ENCODE measurements at places on chromosomes 7 and 10. TPM values are rescaled to one million over a fixed set of nuclear protein-coding genes. Genes with fewer than 3 reads are reported as not detected.

DNA sequence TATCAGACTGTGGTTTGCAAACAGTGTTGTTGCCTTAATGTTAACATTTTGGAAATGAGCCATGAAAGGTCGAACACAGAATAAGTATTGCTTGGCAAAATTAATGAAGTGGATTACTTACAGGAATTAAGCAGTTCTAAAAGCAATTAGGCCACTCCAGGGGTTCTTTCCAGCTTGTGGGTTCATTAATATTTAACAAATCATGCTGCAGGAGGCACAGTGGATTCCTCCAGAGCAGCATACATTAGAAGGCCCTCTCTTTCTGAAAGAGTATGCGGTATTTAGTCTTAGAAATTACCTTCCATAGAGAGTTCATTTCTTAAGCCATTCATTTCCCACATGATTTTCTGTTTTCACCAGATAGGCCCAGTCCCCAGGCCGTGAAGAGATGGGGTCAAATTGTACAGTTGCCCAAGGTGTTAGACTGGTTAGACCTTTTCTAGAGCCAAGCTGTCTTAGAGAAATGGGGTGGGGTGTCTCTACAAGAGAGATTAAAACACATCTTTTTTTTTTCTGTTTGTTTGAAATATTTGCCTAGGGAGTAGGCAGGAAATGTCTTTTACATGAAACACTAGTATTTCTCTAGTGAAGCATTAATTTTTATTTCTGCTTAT lies 40.0 kb upstream of the AGR3 start:
- H3K36me3 ChIP-seq: no peaks in the 10 kb centered on the region
- H3K4me1 ChIP-seq: peaks cover 8% of the 10 kb centered on the region
- H3K27me3 ChIP-seq: no peaks in the 10 kb centered on the region
- peak; percentile 25 for DNase-seq

GRCh38 chr10:70292004-70292403 lies 8.2 kb upstream of the NPFFR1 start:
- H3K27ac ChIP-seq: no peak overlapping the region
- no peaks in the 10 kb centered on the region for H3K36me3 ChIP-seq
- no peak overlapping the region for H3K4me3 ChIP-seq
- H3K27me3 ChIP-seq: no peaks in the 10 kb centered on the region
- H3K4me1 ChIP-seq: peaks cover 13% of the 10 kb centered on the region
- peak; percentile 40 for DNase-seq

DNA sequence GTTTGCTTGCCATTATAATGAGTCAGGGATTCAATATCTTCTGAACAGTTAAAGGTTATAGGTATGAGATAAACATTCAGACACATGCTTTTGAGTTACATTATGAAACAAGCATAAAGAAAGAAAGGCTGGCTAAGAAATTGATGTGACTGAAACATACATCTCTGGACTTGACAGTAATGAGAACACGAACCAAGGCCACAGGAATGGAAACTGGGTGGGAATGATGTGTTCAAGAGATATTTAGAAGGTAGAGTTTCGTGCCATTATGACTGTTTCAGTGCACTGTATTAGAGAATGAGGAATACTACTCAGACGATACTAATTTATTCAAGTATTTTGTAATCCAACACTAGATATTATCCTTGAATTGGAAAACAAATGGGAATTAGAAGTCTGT lies 332.1 kb upstream of the MAGI2 start:
- no peak overlapping the region for H3K4me3 ChIP-seq
- no peak overlapping the region for H3K27ac ChIP-seq
- H3K4me1 ChIP-seq: no peaks in the 10 kb centered on the region
- H3K36me3 ChIP-seq: no peaks in the 10 kb centered on the region

DNA sequence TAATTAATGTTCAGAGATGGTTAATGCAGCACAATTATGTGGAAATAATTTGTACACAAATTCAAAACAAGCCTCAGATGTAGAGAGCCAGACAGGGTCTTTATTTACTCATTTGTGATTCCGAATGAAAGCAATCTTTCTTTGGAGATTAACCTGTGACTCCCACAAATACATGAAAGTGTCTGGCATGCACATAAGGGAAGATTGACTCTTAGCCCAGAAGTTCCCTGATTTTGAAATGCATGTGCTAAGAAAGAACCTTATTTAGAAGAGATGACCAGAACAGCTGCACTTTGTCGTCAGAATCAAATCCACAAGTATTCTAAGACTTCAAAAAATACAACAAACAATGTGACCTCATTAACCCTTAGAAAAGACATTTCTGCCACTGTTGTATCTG lies 45.1 kb downstream of the RNLS start:
- DNase-seq: peak; percentile 93
- no peaks in the 10 kb centered on the region for H3K4me1 ChIP-seq
- H3K36me3 ChIP-seq: no peaks in the 10 kb centered on the region

GRCh38 chr10:33291053-33291592 lies 43.3 kb downstream of the NRP1 start:
- no peaks in the 10 kb centered on the region for H3K27me3 ChIP-seq
- H3K36me3 ChIP-seq: peaks cover 15% of the 10 kb centered on the region
- peaks cover 29% of the 10 kb centered on the region for H3K4me1 ChIP-seq
- H3K27ac ChIP-seq: peak overlapping the region; percentile 84
- peak; percentile 93 for DNase-seq
- peak overlapping the region; percentile 20 for H3K4me3 ChIP-seq

GRCh38 chr7:21966271-21966670 lies 20.6 kb upstream of the CDCA7L start:
- no peak overlapping the region for H3K27ac ChIP-seq
- H3K4me1 ChIP-seq: peaks cover under 1% of the 10 kb centered on the region
- no peak for DNase-seq
- no peak overlapping the region for H3K4me3 ChIP-seq
- H3K27me3 ChIP-seq: no peaks in the 10 kb centered on the region
- H3K36me3 ChIP-seq: no peaks in the 10 kb centered on the region

DNA sequence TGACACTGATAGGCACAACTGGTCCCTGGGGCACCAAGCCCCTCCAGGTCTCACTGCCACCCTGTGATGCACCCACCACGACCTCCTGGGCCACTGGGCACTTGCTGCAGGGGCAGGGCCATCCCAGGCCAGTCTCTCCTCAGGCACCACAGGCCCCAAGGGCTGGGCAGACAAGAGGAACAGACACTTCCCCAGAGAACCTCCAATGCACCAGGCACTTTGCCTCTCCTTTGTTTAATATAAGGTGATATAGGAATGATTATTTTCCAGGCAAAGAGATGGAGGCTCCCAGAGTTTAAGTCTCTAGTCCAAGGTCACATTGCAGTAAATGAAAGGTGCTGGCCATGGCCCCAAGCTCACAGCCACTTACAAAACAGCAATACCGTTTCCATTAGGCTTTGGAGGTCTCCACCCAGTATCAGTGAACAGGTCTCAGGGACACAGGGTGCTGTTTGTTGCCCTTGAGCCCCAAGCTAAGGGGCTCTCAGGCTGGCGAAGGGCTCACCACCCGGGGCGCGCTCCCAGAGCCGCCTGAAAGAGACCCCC lies 4.5 kb downstream of the DEPP1 start:
- H3K27ac ChIP-seq: no peak overlapping the region
- no peaks in the 10 kb centered on the region for H3K36me3 ChIP-seq
- peaks cover 36% of the 10 kb centered on the region for H3K4me1 ChIP-seq
- peak overlapping the region; percentile 57 for H3K4me3 ChIP-seq
- H3K27me3 ChIP-seq: no peaks in the 10 kb centered on the region
- no peak for DNase-seq

DNA sequence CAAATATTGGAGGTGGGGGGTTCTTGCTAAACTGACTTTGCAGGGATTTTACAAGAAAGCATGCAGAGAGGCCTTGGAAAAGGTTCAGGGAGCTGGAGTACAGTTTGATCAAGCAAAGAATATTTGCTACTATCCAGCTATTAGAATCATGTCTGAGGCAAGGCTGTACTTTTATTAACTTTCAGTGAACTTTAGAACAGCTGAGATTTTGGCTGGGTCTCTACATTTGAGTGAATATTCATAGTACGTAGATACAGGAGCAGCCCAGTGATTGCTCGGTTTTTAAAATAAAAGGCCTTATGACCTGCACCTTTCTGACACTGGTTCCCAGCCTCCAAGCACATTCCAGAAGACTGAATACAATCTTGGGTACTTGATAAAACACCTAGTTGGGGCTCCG lies 496.8 kb upstream of the AKR1E2 start:
- DNase-seq: no peak
- H3K27me3 ChIP-seq: no peaks in the 10 kb centered on the region
- no peaks in the 10 kb centered on the region for H3K4me1 ChIP-seq
- H3K27ac ChIP-seq: no peak overlapping the region
- no peaks in the 10 kb centered on the region for H3K36me3 ChIP-seq
- no peak overlapping the region for H3K4me3 ChIP-seq

DNA sequence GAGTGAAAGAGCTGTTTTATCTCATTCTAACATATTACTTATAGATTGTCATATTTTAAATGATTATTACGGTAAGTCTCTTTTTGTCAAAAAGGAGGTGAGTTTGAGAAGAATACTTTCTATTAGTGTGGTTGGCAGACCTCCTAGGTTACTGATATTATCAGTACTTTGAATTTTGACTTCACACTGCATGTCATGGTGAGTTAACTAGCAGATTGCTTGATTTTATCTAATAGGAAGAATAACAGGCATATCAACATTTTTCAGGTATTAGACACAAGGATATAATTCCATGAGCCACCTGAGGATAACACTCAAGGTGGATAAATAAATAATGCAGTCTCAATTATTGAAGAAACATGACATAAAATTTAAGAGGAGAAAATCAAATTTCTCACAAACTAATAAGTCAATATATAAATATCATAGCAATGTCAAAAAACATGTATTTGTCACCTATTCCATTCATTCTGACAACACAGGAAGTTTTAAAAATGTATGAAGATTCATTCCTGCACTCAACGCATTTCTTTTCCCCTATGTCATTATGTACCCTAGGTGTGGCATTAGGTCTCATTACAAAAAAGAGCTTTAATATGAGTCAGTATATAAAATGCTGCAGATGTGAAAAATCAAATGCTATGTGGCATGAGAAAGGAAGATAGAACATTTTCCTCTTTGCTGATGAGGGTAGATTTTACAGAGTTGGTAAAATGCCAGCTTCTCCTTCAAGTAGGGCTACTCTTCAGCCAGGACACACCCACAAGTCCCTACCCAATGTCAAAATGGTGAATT lies 1621.6 kb downstream of the REEP3 start:
- H3K4me1 ChIP-seq: no peaks in the 10 kb centered on the region
- no peak for DNase-seq
- H3K36me3 ChIP-seq: no peaks in the 10 kb centered on the region
- H3K27ac ChIP-seq: no peak overlapping the region
- no peak overlapping the region for H3K4me3 ChIP-seq
- no peaks in the 10 kb centered on the region for H3K27me3 ChIP-seq

DNA sequence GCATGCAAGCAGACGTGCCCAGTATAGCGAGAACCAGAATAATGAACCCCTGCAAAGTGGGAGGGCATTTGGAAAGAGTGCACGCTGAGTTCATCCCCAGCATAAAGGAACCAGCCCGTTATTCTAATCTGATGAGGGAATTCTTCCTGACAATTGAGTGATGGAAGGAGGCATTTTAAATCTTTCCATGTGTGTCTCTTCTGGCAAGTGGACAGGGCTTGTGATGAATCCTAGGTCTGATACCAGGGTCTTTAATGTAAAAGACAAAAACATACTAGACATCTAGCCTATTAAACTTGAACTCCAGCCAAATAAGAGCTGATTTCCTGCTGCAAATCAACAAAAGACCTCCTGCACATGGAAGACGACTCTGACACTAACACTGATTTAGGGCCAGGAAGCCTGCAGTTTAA lies 301.2 kb downstream of the DPP6 start:
- H3K27me3 ChIP-seq: no peaks in the 10 kb centered on the region
- H3K4me1 ChIP-seq: no peaks in the 10 kb centered on the region
- DNase-seq: no peak
- H3K27ac ChIP-seq: no peak overlapping the region
- H3K4me3 ChIP-seq: no peak overlapping the region
- no peaks in the 10 kb centered on the region for H3K36me3 ChIP-seq

- H3K27ac ChIP-seq: no peak overlapping the region
- H3K27me3 ChIP-seq: no peaks in the 10 kb centered on the region
- H3K36me3 ChIP-seq: no peaks in the 10 kb centered on the region
- H3K4me1 ChIP-seq: no peaks in the 10 kb centered on the region
- no peak overlapping the region for H3K4me3 ChIP-seq
These were observed 641.6 kb downstream of the SH2D4B start for GRCh38 chr10:81179324-81179723.

- H3K4me3 ChIP-seq: no peak overlapping the region
- H3K27ac ChIP-seq: no peak overlapping the region
- H3K27me3 ChIP-seq: no peaks in the 10 kb centered on the region
- no peak for DNase-seq
- no peaks in the 10 kb centered on the region for H3K36me3 ChIP-seq
These were observed 457.4 kb downstream of the MDFIC start for GRCh38 chr7:115379321-115379720.

DNA sequence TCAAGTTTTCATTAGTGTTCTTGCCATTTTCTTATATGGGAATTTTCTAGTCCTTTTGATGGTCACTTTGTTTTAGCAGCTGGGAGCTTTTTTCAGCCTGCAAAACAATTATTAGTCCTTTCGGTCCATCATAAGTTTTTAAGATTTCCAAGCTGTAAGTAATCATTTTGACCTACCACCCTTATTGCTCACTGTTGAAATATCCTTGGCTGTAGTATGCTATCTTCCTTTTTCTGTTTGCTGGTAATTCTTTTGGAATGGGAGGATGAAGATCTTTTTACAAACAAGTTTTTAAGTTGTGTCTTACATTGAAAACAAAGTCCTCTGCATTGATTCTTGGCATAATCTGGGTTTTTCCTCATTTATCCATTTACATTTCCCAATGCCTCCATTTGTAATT lies 24.0 kb downstream of the BZW2 start:
- H3K36me3 ChIP-seq: peaks cover 12% of the 10 kb centered on the region
- H3K4me3 ChIP-seq: no peak overlapping the region
- DNase-seq: peak; percentile 74
- no peaks in the 10 kb centered on the region for H3K27me3 ChIP-seq

DNA sequence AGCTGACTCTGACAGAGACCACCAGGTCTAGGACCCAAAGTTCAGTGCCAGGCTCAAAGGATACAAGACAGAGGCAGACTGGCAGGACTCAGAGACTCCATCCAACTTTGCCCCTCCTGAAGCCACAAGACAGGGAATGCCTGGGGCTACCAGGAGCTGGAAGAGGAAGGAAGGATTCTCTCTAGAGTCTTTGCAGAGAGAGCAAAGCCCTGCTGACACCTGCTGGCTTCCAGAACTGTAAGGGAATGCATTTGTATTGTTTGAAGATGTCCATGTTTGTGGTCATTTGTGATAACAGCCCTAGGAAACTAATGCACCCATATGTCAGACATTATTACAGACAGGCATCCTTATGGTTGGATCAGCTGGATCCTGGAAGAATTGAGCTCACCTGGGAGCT lies 132.3 kb upstream of the C7orf33 start:
- no peaks in the 10 kb centered on the region for H3K4me1 ChIP-seq
- no peak for DNase-seq
- H3K27ac ChIP-seq: no peak overlapping the region
- H3K27me3 ChIP-seq: no peaks in the 10 kb centered on the region
- no peak overlapping the region for H3K4me3 ChIP-seq
- no peaks in the 10 kb centered on the region for H3K36me3 ChIP-seq

The GRM3 gene
- total RNA-seq: not detected

The CYP3A4 gene
- total RNA-seq: not detected

The ERV3-1 gene
- 20.2 TPM for total RNA-seq

The TMEM139 gene
- total RNA-seq: not detected

All from astrocyte (in vitro differentiated cells and primary cell).